Naive thymus-derived CD4-positive, alpha-beta T cell (primary cell): ENCODE measurements at places on chromosomes 3 and 15. TPM values are rescaled to one million over a fixed set of nuclear protein-coding genes. Genes with fewer than 3 reads are reported as not detected.

Gene GPR27
- total RNA-seq = not detected

DNA sequence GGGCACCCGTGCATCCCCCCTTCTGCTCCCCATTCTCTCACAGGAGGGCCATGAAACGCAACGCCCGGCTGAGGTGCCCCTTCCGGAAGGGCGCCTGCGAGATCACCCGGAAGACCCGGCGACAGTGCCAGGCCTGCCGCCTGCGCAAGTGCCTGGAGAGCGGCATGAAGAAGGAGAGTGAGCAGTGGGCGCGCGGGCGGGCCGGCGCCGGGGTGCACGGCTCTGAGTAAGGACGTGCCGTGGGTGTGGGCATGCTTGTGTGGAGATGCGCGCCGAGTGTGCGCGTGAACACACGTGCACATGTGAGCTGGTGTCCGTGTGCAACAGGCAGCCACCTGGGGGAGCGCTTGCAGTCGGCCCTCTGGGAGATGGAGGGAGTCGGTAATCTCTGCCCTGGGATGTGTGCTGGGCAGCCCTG, 28.1 kb downstream of the NR1I2 start:
- DNase-seq = peak; percentile 44

Gene RSRC1
- total RNA-seq = 31.9 TPM

GRCh38 chr3:185956244-185956643, 18.4 kb upstream of the TRA2B start:
- DNase-seq = no peak

GRCh38 chr3:178504128-178504527, 32.1 kb upstream of the KCNMB2 start:
- no peak for DNase-seq

- DNase-seq = no peak
Measured at GRCh38 chr15:39618063-39618823, 37.4 kb downstream of the THBS1 start.

GRCh38 chr3:98788651-98789050, 25.5 kb downstream of the ST3GAL6 start:
- DNase-seq = no peak

DNA sequence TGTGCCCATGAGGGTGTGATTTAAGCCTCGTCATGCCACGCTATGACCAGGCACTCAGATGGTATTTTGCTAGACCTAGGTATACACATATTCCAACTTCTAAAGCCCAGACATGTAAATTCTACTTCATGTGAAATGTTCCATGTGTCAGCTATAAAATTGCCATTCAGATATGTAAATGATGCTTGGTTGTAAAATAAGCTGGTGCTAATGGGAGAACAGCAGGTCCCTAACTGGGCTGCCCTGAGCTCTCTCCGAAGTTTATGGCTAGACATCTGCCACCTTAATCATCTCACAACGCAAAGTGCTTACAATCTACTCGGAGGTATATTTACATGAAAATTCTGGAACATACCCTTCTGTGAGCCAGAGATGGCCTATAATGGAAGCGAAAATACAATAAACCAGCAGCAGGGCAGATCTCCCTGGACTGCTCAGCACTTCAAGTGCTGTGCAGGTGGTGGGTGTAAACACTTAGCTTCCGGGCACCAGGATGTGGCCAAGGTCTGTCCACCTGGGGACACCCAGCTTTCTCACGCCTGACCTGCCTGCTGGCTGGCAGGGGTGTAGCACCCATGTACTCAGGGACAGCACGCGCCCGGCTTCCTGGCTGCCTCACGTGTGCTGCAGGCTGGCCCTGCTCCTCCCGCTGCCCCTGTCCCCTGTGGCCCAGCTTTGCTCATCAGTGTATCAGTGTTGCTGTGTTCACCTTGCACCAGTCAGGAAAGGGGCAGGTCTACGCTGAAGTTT, 82.0 kb downstream of the CHDH start:
- no peak for DNase-seq

DNA sequence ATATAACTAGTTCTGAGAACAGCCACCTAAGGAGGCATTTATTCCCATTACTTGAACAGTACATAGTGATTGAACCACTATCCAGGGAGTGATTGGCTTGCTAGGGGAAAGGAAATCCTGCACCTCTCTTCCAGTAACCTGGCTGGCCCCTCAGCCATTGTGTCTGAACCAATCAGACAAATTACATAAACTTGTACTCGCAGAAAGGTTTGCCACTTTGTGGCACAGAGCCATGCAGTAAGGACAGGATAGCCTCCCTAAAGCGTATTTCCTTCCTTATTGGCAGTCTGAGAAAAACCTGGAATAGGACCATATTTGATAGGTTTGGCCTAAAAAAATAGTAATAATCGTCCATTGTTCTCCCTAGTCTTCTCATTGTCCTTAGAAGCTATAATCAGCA, 19.0 kb downstream of the CMSS1 start:
- no peak for DNase-seq

GRCh38 chr3:15331072-15331605, 1.2 kb downstream of the SH3BP5 start:
- DNase-seq = no peak

DNA sequence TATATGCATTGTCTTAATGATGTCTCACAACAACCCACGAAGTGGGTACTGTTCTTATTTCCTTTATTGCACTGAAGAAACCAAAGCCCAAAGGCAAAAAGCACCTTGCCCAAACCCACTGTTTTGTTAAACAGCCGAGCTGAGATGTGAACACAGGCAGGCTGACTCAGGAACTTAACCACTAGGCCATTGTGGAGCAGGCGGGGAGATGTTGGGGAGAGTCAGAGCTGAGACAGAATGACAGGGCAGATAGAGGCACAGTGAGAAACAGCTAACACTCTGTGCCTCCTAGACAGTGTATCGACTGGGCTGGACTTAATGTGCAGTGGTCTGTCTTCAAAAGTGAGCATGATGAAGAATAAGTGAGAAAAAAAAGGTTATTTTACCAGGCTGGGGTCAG, 56.5 kb downstream of the RPLP1 start:
- no peak for DNase-seq

DNA sequence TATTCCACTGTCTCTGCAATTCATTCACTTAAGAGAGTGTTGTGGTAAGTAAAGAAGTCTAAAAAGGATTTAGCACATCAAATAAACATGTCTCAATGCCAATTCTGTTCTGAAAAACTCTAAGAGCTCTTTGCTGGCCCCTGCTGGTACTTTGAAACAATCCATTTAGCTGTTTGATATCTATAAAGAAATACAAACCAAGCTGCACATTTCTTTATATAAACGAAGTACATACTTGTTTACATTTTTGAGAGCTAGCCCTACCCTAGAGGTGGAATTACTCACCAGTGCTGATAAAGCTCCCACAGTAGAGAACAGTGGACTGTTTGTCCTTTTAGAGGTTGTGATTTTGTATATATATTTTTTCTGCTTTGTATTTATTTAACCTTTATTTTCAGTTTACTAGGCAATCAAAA, 75.5 kb downstream of the NEDD4 start:
- no peak for DNase-seq

Gene CA12
- total RNA-seq = not detected

Gene PROS1
- total RNA-seq = not detected

- no peak for DNase-seq
Measured at GRCh38 chr3:107915706-107916105, 175.1 kb downstream of the CD47 start.

DNA sequence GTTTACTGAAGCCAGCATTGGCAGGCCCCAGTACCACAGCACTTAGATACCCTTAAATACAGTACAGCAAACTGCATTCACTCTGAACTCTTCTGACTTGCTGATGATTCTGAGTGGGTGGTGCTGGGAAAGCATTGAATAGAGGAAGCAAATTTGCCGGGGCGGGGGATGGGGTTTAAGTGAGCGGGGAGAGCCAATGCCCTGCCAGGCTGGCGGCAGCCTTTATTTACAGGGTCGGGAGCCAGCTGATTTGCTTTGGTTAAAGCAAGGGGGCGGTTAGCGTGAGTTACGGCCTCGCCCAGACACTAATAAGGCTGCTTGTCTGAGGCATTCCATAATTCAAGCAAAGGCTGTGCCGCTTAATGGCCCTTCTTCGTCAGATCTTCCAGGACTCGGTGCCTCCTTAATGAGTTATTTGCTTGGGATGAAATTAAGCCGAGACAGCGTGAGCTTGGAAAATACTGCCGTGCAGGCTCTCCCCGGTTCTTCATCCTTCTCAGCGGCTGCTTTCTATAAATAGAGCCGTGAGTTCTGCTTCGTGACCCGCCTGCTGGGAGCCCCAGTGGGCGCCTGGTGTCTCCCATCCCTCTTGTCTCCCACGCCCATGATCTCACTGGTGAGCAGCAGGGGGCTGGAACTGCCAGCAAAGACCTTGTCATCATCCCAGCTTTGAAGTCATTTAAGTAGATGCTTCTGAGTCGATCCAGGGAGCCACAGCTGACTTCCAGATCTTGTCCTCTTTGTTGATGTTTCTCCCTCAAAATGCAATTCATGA, 25.8 kb downstream of the SPSB4 start:
- DNase-seq = no peak

Gene HTR3E
- not detected in 2 replicates for total RNA-seq

Gene OCA2
- not detected in 2 replicates for total RNA-seq

DNA sequence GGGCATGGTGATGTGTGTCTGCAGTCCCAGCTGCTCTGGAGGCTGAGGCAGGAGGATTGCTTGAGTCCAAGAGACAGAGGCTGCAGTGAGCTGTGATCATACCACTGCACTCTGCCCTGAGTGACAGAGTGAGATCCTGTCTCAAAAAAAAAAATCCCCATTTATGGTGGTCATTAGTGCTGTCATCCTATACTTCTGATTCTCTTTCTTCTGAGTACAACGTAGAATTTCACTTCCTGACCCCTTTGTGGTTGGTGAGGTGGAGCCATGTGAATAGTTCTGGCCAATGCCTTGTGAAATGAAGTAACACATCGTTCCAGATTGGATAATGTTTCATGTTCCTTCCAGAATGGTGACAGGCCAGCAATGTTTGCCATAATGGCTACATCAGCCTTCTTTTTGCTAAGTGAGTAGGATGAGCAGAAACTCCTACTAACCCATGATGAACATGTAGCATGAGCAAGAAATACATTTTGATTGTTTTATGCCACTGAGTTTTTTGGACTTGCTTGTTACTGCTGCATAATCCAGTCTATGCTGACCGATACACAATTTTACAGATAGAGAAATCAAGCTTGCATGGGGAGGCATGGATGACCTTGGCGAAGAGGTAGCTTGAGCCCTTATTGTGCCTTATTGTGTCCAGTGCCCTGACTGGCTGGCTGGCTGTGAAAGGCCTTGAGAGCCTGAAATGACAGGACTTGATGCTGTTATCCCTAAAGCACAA, 30.9 kb upstream of the TLE3 start:
- no peak for DNase-seq

- no peak for DNase-seq
Measured at GRCh38 chr3:50147861-50148260, 7.3 kb upstream of the SEMA3F start.

Gene MB21D2
- 1.7 TPM for total RNA-seq
